Stimulated activated CD4-positive, alpha-beta T cell treated with anti-CD3 and anti-CD28 coated beads, Interleukin-1b, Interleukin-23, amount 100 ng/mL, for 1 hour (primary cell): ENCODE measurements at places on chromosomes 1 and 21.

GRCh38 chr1:180503280-180503862 lies 994 bp upstream of the ACBD6 start:
- no peak for DNase-seq

DNA sequence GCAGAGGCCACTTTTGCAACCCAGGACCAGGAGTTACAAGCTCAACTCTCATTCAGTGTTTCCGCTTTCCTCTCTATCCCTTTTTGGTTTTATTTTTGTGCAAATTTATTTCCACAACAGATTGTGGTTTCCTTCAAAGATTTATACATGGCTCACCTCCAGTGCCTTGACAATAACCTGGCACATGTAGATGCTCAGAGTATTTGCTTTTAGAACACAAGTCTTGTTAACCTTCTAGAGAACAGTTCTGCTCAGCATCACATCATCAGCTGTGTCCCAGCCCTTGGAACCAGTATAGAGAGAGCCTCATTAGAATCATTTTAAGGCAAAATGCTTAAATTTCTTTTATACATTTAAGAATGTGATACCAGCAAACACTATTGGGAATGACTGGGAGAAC lies 133.7 kb downstream of the TENT5C start:
- DNase-seq = no peak

- DNase-seq = no peak
Observed at GRCh38 chr1:186291271-186291670, 83.8 kb downstream of the TPR start.

- DNase-seq = no peak
Observed at GRCh38 chr1:65764052-65764451, 28.6 kb upstream of the PDE4B start.

GRCh38 chr1:229047840-229048620 lies 222.9 kb upstream of the RAB4A start:
- DNase-seq = no peak

DNA sequence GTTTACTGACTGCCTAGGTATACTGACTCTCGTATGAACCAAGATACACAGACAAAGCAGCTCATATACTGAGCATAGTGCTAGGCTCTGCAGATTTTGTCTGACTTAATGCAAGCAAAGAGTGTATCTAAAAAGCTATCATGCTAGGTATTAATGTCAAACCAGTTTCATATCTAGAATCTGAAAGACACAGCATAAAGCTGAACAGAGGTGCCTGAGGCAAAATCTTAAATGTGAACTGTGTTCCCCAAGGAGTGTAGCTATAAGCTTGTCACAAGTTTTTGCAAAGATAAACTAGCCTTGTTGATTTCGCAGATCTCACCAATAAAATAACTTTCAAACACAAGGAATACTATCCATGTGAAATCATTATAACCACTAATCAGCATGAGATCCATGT lies 18.1 kb downstream of the JAK1 start:
- no peak for DNase-seq

DNA sequence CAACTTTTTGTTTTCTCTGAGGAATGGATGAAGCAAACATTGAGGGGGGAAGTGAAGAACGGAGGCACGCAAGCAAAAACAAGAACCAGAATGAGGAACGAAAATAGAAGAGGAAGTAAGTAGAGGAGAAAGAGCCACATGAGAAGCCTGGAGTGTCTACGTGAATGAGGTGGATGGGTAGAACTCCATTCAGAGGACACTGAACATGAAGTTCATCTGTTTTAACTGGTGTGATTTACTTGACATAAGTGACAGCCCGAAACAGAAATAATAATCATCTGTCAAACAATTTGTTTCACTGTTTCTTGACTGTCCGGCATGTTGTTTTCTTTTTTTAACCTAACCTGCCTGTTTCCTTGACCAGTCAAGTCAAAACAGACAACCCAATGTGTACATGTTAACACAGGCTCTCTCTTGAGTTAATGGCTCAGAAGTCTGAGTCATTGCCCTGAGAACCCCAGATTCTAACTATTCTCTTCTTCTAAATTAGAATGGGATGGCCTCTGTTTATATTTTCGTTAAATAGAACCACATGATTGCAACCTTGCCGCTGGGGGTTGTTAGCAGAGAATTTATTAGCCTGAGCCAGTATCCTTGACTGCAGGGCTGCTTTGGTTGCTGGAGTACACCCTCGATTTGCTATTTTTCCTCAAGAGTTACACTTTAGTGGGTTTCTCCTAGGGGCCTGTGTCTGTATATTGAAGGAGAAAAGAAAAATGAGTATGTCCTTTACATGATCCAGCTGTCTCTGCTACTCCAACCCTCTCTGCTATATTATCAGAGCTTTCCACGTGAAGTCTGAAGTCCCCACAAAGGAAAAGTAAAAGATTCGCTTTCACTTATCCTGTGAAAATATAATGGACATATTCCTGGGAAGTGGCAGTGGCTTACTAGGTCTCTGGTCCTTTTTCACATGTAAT lies 151.7 kb downstream of the ZC3H11B start:
- no peak for DNase-seq

DNA sequence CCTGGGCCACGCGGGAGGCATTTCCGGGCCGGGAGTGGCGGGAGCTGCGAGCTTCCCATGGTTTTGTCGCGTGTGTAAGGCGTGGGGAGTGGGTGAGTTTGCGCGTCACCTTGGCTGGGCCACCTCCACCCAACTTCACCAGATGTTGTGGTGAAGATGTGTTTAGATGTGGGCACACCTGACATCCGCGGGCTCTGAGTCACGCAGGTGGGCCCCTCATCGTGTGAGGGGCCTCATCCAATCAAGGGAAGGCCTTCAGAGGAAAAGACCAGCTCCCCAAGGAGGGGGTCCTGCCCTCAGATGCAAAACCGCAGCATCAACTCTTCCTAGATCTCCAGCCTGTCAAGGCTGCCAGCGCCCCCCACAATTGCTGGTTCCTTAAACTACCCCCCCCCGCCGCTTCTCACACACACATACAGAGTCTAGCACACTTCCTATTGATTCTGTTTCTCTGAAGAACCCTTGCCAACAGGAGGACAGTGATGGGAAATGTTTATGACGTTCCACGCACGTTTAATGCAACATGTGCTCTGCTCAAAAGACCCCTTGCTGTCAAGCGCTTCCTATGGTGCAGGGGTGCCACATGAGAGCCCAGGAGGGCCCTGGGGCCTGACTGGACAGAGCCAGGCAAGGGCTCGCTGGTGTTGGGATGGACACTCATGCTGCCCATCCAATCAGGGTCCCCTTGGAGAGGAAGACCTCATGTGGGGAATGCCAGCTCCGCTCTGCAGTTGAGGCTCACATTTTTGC lies 11.9 kb downstream of the ACTRT2 start:
- DNase-seq = no peak

DNA sequence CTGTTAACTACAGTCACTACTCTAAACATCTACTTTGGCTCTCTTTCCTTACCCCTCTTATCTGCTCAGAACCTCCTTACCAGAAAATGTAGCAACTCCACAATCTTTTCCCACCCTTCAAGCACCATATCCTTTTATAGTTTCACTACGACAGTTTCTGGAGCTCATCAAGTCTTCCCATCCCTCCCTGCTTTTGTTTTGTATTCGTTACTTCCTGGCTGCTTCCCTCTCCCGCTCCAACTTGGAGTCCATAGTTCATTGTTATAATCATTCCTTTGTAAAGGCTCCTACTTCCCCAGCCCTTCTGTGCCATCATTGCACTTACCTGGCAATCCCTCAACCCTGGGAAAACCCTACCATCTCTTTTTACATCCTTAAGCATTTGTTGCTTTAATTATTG lies 18.0 kb downstream of the MPZL1 start:
- no peak for DNase-seq

- DNase-seq = no peak
Observed at GRCh38 chr1:229159668-229160544, 111.0 kb upstream of the RAB4A start.

DNA sequence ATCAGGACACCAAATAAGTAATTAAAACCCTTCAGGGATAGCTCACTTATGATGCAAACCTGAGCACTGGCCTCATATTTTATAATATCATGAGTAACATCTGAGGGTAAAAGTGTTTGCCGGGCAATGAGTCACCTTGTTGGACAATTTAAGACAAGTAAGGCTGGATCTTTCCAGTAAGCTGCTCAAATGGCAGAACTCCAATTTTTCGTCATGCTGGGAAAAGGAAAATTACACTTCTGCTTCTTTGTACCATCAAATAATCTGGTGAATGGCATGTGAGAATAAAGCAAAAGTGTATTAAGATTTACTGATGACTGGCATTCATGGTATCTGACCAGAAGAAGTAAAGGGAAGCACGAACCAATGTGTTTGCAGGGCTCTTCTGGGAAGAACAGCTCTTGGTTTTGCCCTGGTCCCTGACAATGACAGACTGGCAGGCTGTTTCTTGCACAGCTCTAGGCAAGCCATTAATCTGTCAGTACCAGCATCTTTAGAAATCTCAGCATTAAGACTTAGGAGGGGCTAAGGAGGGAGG lies 392.2 kb downstream of the VAV3 start:
- DNase-seq = no peak

DNA sequence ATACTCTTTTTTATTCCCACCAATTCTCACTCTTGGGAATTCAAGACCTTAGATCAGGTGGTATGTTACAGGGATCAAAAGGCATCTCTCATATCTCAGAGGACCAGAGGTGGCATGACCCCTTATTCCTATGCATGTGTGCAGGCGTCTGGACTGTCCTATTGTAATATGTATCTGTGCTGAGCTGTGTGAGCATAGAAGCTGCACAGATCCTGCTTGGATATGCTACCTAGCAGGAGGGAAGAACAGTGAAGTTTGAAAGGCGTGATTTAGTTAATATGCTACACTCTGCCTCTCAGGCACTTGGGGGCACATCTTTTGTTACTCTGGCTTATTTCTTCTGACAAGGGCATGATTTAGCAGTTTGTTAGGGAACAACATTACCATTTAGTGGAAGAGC lies 86.7 kb upstream of the ZRANB2 start:
- no peak for DNase-seq

GRCh38 chr21:22579741-22580140 lies 1581.5 kb downstream of the NCAM2 start:
- no peak for DNase-seq

DNA sequence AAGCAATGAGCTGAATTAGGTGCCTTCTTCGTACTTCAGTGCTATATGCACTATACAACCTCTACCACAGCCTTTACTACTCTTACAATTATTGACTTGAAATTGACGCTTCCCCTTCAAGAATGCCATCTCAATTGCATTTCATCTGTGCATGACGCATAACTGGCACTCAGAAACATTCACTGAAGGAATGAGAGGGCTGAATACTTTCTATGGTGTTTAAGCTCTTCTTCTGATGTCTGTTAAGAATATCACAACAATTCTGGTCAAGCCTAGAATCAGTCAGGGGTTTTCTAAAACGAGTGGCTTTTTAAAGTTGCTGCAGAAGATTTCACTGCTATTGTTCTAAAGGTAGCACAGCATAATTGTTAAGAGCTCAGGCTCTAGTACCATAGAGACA lies 11.5 kb downstream of the DENND1B start:
- no peak for DNase-seq

GRCh38 chr1:43584204-43584603 lies 53.5 kb downstream of the PTPRF start:
- no peak for DNase-seq

GRCh38 chr1:84382127-84382526 lies 16.2 kb upstream of the DNASE2B start:
- no peak for DNase-seq

- no peak for DNase-seq
Observed at GRCh38 chr1:160544647-160545046, 21.6 kb upstream of the SLAMF6 start.

GRCh38 chr1:25875856-25876692 lies 566 bp upstream of the PAQR7 start:
- DNase-seq = no peak

DNA sequence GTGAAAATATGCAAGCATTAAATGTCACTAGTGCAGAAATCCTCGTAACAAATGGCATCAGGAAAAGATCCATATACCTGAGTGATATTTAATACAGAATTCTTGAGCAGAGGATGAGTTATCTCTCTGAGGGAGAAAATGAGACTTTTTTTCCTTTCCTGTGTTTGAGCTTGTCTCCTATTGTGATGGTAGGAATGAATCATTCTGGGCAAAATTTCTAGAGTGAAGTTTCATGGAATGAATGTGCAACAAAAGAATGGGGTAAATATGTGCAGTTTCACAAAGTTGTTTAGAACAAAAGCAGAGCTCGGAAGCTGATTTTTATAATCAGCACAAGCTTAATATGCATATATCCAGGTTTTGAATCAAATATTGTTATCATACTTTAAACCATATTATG lies 4.6 kb downstream of the CTPS1 start:
- no peak for DNase-seq

DNA sequence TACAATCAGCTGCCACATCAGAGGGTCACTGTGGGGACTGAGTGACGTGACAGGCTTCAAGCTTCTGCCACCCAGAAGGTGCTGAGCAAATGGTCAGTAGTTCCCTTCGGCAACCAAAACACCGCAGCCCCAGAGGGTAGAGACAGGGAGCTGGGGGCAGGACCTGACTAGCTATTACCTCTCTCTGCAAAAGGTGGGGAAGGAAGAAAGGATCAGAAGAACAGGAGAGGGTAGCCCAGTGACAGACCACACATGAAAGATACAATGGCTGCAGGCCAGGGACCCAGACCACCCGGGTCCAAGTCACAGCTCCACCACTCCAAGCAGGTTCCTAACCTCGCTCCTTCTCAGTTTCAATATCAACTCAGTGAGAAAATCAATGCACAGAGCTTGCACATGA lies 377.1 kb downstream of the NPHP4 start:
- DNase-seq = no peak

DNA sequence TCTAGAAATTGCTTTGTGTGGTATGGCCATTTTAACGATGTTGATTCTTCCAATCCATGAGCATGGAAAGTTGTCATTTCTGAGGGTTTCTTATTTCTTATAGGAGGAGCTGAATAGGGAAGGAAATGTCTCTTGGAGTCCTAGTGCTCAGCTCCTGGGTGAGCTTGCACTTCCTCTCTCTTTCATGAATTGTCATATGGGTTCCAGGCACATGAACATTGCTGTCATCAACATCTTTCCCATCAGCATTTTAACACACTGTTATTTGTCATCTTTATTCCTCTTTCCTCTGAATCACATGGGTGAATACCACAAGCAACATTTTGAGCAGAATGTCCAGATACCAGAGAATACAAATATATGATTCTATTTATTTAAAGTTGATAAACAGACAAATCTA lies 23.4 kb downstream of the SLAMF6 start:
- no peak for DNase-seq

DNA sequence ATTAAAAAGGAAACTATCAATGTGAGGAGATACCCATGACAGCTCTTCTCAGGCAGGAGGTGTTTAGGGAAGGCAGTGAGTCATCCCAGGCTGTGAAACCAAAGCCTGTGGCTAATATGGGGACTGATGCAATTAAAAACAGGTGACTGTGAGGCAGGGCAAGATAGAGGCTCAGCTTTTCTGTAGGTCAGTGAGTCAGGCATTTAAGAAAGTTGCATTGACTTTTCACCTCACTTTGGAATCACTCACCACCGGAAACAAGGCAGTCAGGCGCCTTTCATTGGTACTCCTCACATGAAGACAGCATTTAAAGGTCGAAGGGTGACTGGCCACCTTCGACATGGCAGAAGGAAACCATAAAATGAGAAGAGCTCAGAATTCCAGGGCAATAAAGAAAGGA lies 54.5 kb downstream of the PAPPA2 start:
- no peak for DNase-seq
